ENCODE measurements at places on chromosomes 13 and 19.

DNA sequence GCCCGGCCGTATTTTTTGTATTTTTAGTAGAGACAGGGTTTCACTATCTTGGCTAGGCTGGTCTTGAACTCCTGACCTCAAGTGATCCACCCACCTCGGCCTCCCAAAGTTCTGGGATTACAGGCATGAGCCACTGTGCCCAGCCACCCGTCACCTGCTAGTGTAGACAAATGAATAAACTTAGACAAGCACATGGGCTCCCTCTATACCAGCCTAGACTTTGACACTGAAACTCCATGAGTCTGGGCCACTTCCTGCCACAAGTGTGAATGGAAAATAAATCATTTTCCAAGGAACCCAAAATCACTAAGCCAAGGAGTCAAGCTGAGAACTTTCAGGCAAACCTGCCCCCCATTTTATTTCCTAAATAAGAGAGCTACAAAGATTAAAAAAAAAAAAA is 27.0 kb upstream of the TPT1 start:
- no peak for DNase-seq

GRCh38 chr19:57245959-57246358 is 5.5 kb downstream of the ZNF805 start:
- no peak for DNase-seq

DNA sequence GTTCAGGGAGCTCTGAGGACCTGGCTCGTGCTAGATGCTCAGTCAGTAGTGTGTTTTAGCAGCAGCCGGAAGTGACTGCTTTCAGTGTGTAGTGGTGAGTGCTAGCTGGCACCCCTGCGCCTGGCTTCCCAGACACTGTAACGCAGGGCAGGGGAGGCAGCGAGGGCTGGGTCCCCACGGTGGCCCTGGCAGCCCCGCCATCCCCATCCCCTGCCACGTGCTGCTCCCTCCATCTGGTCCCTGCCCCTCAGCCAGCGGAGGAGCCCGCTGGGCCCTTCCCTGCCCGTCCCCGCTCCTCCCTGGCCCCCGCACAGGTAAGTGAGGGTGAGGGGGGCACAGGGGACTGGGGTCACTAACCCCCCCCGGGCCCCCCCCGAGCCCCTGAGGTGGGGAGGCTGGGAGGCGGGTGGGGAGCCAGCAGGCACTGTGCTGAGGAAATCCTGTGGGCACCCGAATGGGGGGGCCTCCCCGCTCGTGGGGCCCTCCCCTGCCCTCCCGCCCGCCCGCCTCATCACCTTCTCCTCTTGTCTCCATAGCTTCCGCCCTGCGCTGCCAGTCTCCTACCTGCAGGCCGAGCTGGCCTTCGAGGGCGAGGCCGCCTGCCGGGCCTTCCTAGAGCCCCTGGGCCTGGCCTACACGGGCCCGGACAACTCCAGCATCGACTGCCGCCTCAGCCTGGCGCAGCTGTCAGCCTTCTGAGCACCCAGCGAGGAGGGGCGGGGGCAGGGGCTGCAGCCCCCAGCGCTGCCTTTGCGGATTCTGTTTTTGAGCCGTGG is 3.2 kb downstream of the LENG9 start:
- DNase-seq: no peak

GRCh38 chr13:94369972-94370436 is 109.5 kb downstream of the DCT start:
- no peak for DNase-seq

- no peak for DNase-seq
These were observed 44.9 kb upstream of the ZNF91 start for GRCh38 chr19:23440207-23440606.

DNA sequence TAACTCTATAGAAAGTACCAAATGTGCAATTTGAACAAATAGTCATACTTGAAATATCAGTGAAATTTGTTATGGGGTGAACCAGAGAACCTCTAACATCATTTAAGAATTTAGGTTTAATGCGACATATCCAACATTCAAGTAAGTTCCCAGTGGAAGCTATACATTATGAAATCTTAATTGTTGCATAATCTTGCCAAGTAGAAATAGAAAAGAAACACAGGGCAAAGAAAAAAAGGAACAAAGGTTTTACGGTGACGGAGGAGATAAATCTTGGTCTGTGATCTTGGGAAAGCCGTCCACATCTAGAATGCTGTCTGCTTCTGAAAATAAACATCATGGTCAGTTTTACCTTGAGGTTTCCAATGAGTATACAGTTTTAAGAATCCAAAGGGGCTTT is 445.7 kb downstream of the RFC3 start:
- no peak for DNase-seq

- peak; percentile 97 for DNase-seq
These were observed at the start of gene ZNF175 for GRCh38 chr19:51570962-51571575. TSS of gene ZNF175 (plus strand) at chr19:51571283. CDS start at chr19:51573330, 2,047 bp downstream.

DNA sequence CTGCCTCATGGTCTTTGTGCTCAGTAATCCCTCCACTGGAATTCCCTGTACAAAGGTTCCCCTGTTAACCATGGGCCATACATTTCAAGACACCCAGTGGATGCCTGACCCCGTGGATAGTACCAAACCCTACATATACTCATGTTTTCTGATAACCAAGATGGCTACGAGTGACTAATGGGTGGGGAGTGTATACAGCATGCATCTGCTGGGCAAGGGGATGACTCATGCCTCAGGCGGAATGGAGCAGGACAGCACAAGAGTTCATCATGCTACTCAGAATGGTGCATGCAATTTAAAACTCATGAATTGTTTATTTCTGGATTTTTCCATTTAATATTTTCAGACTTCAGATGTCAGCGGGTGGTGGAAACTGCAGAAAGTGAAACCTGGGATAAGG is 13.3 kb upstream of the FGF9 start:
- DNase-seq: no peak

DNA sequence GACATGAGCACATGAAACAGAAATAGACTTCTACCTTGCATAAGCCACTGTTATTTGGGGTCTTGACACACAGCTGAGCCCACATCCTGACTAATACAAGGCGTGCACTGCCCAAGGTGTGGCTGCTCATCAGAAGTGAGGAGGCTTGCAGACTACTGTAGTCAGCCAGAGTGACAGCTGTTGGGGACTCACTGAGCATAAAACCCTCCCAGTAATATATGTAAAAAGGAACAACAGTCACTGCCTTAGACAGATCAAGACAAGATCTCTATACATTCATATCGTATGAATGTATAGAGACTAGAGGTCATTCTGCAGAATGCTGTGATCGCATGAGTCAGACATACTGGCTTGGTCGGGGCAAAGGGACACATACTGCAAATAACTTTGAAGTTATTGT is 4.1 kb upstream of the C1QTNF9B start:
- DNase-seq: no peak

GRCh38 chr19:46601318-46602224 is at the start of gene CALM3:
TSS of gene CALM3 (plus strand) at chr19:46601330. CDS start at chr19:46601435, 105 bp downstream.
- peak; percentile 46 for DNase-seq

GRCh38 chr19:12611361-12611699 is 610 bp downstream of the ZNF791 start:
- DNase-seq: peak; percentile 62

DNA sequence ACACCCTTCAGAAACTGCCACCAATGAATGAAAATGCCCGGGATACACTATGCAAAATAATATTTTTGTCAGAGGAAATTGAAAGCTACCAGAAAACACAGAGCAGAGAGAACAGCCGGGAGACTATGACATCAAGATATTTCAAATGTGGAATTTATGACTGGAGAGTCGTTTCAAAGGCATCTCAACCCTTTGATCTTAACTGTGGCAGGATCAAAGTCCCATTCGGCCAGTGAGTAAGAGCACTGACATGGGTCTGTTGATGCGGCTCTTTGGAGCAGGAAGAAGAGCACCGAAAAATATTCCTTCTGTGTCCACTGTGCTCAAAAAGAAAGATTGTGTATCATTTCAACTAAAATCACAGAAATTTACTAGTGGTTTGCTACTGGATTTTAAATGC is 201.9 kb downstream of the RFC3 start:
- DNase-seq: no peak

GRCh38 chr19:43425567-43426392 is 11.1 kb downstream of the TEX101 start:
- DNase-seq: peak; percentile 51

DNA sequence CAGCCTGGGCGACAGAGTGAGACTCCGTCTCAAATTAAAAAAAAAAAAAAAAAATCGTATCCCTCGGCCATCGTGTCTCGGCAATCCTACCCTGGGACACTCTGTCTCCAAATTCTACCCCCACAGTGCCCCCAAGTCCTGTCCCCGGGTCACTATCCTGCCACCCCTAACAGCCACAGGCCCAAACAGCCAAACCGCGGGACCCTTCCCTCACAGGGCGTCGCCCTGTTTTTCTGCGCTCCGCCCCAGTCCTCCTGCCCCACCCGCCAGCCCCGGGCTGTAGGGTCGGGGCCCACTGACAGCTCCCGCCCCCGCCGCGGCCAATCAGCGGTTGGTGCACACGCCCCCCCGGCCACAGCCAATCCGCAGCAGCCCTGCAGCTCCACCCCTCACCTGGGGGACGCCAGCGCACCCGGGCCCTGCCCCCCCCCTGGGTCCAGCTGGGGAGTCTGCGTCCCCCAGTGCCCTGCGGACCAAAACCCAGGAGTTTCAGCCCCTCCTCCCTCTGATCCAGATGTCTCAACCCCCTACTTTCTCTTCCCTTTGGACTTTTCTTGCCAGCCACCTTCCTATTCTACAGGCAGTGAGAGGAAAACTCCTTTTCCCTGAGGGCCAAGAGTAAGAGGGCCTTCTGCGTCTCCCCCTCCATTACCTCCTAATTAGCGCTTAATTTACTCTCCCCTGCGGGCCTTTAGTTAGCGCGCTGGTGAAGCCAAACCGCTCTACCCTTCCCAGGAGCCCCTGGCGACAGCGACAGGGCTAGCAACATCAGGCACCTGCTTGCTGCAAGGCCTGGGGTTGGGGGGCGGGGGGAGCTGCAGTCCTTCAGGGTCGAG is 1.5 kb upstream of the BCAT2 start:
- peak; percentile 98 for DNase-seq

DNA sequence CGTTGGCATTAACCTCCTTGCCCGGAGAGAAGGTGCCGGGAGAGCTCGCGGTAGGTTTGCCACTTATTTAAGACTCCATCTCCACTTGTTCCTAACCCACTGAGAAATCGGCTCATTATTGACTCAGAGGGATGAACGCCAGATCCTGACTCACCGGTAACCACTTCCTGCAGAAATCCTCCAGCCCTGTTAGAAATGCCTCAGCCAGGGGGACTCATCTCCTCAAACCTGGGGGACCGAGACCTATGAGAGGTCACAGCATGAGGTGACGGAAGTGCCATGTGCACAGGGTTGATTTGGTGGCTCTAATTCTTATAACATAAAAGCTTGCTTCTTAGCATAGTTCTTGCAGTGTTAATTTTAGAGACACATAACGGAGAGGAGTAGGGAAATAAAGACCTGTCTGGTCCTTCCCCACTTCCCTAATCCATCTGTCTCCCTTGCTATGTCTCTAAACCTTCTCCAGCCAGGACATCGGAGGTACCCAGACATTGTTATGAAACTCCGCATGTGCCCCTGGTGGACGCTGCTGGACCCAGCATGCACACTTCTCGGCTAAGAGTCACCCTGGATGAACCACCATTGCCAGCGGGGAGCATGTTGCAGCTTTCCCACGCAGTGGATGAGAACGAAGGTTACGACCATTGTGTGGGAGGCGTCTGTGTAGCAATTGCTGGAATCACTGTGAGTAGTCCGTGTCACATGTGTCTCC is 158.9 kb downstream of the EFNB2 start:
- no peak for DNase-seq

DNA sequence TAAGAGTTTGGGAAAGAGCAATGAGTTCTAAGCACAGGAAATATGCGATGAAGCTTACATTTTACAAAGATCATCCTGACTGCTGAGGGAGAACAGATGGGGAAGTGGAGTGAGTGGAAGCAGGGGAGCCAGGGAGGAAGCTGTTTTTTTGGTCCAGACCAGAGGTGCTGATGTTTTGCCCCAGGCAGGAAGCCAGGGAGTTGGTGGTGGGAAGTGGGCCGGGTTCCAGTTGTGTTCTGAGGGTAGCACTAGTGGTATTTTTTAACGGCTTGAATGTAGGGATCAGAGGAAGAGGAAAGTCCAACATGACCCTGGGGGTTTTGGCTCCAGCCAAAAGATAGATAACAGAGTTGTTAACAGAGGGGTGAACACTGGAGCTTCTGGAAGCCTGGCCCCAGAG is 20.7 kb upstream of the OLFM4 start:
- no peak for DNase-seq

- no peak for DNase-seq
These were observed 13.2 kb upstream of the LHFPL6 start for GRCh38 chr13:39616087-39616694.

DNA sequence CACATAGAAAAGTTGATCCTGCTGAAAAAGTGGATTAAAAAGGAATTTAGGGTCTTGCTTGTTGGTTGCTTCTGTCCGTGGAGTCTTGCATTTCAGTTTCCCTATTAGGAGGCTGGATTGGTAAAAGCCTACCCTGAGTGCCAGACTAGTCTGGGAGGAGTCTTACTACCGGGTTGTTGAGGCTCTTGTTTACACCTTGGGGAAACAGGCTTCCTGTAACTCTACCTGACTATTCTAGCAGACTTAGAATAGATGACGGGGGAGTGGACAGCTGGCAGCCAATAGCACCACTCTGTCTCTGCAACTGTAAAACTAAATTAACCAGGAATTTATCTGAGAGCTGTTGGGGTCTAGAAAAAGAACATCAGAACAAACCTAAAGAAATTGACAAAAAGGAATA is 11.3 kb upstream of the MPHOSPH8 start:
- DNase-seq: no peak

DNA sequence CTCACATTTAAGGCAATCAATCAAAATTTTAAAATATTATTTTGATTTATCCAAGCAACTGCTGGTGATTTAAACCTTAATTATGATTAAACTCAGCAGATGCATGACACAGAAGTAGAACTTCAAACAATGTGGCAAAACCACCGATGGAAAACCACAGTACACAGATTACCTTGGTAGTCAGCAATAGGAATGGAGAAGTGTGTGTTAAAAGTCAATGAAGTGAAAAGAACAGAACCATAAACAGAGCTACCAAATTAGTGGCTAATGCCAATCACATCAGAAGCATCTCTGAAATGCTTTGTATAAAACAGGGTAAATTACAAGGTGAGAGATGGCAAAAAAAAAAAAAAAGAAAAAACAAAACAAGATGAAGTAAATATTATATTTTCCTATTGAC is 31.2 kb downstream of the KATNAL1 start:
- DNase-seq: no peak

DNA sequence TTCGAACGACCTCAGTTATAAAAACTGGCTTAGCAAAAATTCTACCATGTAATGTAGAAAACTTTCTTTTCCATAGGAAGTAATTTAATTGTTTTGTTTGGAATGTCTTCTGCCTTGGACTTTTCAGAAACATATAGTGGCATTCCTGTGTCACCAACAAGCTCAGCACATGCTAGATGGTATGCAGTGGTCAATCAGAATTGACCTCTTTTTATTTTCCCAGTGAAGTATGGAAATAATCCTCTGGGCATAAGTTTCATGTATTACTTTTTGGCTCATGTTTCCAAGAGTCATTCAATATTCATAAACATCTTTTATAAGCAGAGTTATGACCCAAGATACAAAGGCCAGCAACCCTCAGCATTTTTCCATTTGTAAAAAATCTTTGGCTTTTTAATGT is 33.6 kb downstream of the NALCN start:
- no peak for DNase-seq

All from left lobe of liver (tissue), 2 donors.